Stimulated activated CD4-positive, alpha-beta T cell treated with anti-CD3 and anti-CD28 coated beads, Interleukin-12 subunit alpha, Interleukin-12 subunit beta, amount 100 ng/mL, for 48 hours (primary cell): ENCODE measurements at places on chromosomes 13 and 19.

DNA sequence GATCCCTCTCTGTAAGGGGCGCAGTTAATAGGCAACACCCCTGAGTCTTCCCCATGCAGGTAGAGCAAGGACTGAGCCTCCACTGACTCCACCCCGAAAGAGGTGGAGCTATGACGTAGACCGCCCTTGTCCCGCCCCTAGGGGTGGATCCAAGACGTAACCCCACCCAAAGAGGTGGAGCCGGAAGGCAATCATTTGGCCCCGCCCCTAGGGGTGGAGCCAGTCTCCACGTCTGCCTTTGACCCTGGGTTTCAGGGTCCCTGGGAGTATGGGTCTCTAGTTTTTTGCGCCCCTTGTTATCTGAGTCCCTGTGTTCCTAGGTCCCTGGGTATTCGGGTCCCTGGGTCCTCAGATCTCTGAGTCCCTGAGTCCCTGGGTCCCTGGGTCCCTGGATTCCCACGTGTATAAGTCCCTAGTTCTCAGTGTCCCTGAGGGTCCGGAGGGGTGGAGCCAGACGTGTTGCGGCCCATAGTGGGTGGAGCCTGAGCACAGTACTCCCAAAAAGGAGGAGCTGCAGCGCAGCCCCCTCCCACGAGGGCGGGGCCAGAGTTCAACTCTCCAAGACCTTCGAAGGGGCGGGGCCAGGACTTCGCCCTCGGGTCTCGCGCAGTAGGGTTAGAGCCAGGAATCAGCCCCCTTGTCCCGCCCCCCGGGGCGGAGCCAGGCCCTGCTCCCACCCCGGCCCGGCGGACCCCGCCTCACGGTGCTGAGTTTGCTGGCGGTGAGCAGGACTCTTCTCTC is 5.3 kb downstream of the DENND1C start:
- DNase-seq, result peak; percentile 66

GRCh38 chr13:30845297-30846214 is 60.5 kb upstream of the MEDAG start:
- DNase-seq, result no peak

- DNase-seq, result no peak
Measured at GRCh38 chr13:111864566-111864965, 202.4 kb upstream of the SOX1 start.

- no peak for DNase-seq
Measured at GRCh38 chr13:32428581-32429432, 877 bp upstream of the N4BP2L1 start.

- DNase-seq, result no peak
Measured at GRCh38 chr19:43502419-43502976, 2.0 kb downstream of the PHLDB3 start.

DNA sequence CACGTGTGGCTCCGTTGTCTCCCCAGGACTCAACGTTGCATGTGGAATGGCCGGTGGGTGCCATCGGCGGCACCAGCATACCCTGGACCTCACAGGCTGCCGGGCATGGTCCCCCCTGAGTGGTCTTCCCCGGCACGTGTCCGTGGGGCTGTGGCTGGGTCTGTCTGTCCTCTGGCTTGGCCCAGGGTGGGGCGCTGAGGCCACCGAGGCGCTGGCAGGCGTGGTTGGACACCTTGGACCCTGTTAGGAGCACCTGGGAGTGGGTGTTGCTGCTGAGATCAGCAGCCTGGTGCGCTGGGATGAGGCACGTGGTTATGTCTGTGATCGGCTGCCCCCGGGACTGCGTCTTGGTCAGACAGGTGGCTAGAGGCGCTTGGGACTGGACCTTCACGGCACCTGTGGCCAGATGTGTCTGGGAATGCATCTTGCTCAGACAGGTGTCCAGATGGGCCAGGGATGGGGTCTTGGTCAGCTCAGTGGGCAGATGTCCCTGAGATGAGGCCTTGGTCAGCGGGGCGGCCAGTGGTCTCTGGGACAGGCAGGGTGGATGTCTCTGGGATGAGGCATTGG is 9.2 kb downstream of the IQCN start:
- no peak for DNase-seq

- no peak for DNase-seq
Measured at GRCh38 chr19:56261145-56261544, 11.4 kb upstream of the EDDM13 start.

GRCh38 chr13:25872481-25873241 is 179.2 kb downstream of the SHISA2 start:
- no peak for DNase-seq

DNA sequence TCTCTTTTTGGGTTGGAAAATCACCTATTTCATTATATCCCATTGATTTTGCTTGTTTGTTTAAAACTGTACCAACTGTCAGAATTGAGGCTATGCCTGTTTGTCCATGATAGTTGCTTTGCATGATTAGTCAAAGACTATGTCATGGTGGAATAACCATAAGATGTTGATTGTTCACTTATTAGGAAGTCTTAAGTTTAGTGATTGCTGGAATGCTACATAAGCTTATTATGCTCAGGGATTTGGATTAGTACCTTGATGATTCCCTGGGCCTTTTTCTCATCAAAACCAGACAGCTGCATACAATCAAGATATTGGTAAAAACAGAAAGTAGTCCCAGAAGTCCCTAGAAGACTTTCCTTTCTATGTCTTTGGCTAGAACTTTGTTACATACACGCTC is 954.7 kb downstream of the PCDH9 start:
- no peak for DNase-seq

- DNase-seq, result no peak
Measured at GRCh38 chr19:16600824-16601223, 27.2 kb downstream of the MED26 start.

GRCh38 chr13:50979187-50979586 is 69.6 kb downstream of the RNASEH2B start:
- DNase-seq, result no peak

- no peak for DNase-seq
Measured at GRCh38 chr13:105291987-105292386, 1243.5 kb downstream of the EFNB2 start.

GRCh38 chr19:17041976-17042375 is 15.4 kb upstream of the CPAMD8 start:
- DNase-seq, result no peak

DNA sequence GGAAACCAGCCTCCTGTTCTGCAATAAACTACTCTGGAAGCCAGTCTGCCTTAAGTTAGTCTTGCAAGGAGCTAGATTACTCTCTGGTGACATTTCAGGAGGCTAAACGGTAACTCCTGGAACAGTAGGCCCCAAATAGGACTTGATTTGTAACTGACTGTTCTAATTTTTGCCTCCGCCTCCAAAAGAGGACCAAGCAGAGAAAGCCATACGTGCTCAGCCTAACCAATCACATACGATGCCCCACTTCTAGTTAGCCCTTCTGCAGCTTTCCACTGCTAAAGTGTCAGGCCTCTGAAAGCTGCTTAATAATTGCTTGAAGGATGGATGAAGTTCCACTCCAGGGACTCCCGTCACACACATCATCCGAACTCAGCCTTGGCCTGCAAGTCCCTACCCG is 744 bp downstream of the ZNF805 start:
- DNase-seq, result no peak

- DNase-seq, result no peak
Measured at GRCh38 chr19:55670280-55671053, 4.6 kb upstream of the EPN1 start.

DNA sequence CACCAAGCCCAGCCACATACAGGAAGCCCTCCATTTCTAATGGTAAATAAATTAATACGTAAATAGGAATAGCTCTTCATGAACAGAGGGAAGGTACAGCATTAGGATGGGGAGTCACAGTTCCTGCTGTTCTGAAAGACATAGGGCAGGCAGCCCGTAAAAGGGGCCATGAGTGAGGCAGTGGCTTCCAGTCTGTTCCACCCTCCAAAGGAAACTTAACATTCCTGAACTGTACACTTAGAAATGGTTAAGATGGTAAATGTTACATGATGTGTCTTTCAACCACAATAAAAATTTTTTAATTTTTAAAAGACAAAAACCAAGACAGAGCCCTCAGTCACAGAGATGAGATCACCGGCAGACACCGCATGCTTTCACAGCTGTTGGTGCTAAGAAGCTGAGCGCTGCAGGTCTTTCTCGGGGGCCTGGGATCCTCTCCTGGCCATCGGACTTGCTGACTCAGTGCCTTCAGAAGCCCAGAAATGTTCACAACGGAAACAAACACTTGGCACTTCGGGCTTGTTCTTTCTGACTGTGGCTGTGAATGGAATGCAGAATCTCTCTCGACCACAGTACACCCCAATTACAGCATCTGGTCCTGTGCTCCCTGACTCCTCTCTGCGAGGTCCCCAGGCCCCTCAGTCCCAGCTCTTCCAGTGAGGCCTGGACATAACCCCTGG is 36.4 kb downstream of the EPS15L1 start:
- no peak for DNase-seq

DNA sequence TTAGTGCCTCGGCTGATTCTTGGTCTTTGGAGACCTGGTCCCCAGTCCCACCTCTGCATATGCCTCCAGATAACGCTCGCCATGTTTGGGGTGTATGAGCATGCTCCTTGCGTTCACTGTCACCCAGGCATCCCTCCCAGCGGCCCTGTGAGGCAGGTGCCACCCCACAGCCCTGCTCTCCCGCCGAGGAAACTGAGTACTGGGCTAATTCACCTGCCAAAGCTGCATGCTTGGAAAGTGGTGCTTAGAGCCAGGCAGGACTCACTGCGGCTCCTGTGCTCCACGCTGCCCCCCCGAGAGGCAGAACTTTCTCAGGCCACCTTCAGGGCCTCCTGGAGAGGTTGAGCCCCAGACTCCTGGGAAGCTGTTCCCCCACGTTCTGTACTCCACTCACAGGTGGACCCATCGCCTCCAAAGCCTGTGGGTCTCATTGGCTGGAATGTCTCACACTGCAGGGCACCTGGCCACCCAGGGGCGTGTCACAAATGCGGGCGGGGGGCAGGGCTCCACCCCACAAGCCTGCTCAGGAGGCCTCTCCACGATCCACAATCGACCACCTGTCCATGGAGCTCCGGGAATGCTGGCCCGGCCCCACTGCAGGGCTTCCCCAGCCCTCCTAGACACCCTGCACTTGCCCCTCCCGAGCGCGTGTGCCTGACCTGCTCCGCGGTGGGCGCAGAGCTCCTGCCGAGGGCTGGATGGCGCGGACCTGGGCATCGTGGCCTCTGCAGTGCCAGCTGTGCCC is 64.6 kb downstream of the ATP11A start:
- DNase-seq, result no peak

- DNase-seq, result no peak
Measured at GRCh38 chr13:44498502-44498901, 77.6 kb downstream of the TSC22D1 start.

- no peak for DNase-seq
Measured at GRCh38 chr19:17424743-17425365, 5.0 kb downstream of the MVB12A start.

- peak; percentile 27 for DNase-seq
Measured at GRCh38 chr13:42474954-42475353, 99.0 kb upstream of the TNFSF11 start.

DNA sequence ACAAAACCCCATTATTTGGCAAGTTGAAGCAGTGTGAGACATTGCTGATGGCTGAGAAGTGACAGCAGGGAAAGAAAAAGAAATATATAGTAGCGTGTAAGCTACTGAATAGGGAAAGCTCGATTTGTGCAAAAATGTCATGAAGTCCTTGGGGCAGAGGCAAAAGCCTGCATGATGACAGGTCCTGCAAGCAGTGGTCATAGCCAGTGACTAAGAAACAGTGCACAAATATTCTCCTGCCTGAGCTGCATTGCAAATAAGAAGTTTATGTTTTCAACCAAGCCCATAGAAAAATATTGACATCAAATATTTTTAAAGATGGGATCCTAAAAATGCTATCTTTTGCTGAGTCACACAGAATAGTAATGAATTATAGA is 270.0 kb downstream of the SLITRK6 start:
- no peak for DNase-seq

GRCh38 chr19:5407356-5407755 is 47.9 kb upstream of the ZNRF4 start:
- DNase-seq, result no peak

DNA sequence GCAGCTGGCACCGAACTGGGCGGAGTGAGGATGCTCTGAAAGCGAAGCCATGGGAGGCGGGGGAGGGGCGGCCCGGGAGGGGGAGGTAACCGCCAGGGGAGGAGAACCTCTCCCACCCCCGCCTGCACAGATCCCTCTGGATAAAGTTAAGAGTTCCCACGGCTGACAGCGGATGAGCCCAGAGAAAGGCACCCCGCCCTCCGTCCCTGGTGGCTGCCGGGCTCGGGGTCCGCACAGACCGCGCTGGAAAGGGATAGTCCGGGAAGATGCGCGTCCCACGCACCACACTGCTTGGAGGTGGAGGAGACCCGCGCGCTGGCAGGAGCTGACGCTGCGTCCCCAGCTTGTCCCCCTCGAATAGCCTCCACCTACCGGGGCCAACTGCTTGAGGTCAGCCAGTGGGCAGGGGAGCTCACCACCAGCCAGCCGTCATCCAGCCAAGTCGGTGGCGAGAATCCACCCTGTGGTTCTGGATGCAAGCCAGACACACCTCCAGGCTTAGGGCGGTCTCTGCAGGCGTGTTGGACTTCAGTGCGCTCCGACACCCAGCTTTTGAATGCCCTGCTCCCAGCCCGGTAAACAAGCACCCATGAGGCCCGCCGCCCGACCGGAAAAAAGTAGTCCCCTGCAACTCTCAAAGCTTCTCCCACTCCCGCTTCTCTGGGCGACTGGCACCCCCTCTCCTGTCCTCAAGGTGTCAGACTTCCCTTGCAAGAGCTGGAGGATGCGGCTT is at the start of gene TRPC4:
Gene TRPC4 (minus strand): TSS at position 17 of the 733 bp plus-strand sequence. CDS start 86,439 bp downstream, outside the sequence.
- DNase-seq, result no peak

GRCh38 chr19:30647891-30648720 is 275.9 kb downstream of the ZNF536 start:
- no peak for DNase-seq

DNA sequence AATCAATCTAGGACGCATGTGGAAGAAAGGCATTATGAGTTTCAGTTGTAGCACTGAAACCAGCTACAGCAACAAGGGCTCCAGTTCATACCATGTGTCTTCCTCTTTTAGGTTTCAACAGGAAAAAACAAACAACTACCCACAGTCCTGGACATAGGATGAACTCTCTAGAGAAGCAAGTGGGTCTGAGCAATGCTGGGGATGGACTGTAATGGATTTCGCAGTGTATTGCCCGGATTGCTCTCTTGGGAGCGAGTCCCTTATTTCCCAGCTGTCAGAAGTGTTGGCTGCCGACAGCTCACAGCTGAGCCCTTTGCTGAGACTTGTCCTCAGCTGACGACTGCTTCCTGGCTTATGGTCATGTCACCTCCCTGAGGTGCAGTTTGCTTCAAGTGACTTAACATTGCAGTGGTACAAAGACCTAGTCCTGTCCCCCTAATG is 12.1 kb upstream of the MYCBP2 start:
- DNase-seq, result no peak

DNA sequence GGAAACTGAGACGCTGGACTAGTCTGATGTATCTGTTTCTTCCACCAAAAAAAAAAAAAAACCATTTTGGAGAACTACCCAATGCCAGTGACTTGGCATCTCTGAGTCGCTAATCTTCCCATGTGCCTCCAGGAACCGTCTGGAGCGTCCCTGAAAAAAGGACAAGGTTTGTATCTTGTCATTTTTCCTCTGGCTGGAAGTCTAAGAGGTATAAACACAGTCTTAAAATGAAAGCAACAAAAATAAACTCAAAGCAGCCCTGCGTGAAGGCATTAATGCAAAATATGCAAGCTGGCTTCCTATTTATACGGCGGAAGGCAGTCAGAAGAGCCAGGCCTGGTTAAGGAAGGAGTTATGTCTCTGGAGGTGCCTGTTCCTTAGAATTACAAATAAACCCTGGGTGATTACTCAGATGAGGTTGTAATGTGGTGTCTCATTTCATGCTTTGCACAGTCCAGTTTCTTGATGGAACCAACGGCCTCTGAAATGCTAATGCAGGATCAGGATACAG is 20.3 kb downstream of the ACTN4 start:
- DNase-seq, result no peak

- no peak for DNase-seq
Measured at GRCh38 chr13:39815345-39816111, 160.1 kb downstream of the COG6 start.
